ENCODE measurements at places on chromosomes 1 and 21.

DNA sequence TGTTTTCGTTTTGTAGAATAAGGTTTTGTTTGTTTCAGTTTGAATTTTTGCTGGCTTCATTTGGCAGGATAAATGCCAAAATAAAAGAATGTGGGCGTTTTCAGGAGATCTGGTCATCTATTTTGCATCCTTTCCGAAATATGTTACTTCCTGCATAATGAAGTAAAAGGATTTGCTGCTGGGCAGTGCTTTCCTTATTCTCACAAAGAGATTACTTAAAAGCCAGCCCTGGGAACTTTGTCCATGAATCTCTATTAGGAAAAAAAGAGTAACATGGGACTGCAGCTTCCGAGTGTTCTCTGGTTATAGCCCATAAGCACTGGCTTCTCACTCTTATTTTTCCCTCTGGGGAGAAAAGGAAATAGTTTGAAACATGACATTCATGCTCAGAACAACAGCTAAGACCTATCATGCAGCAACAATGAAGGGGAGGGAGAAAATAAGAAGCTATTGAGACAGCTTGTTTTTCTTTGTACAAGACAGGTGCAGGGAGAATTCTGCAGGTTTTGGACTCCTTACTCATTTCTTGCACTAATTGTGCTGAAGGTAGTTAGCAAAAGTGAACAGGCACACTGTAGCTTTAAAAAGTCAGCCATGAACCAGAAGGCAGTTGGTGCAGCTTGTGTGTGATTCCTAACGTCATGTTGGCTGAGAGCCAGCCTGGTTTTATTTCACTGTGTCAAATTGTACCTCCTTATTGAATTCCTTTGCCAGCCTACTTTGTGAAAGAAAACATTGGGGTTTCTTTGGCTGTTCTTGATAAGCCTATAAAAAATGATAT, at the start of gene SAMD13:
Gene SAMD13, plus strand, starts transcription at position 705 of the 781 bp plus-strand sequence. CDS start 1,527 bp downstream, outside the sequence.
- DNase-seq = no peak

- no peak for DNase-seq
These were observed 25.5 kb downstream of the ZC3H11B start for GRCh38 chr1:219587401-219587800.

DNA sequence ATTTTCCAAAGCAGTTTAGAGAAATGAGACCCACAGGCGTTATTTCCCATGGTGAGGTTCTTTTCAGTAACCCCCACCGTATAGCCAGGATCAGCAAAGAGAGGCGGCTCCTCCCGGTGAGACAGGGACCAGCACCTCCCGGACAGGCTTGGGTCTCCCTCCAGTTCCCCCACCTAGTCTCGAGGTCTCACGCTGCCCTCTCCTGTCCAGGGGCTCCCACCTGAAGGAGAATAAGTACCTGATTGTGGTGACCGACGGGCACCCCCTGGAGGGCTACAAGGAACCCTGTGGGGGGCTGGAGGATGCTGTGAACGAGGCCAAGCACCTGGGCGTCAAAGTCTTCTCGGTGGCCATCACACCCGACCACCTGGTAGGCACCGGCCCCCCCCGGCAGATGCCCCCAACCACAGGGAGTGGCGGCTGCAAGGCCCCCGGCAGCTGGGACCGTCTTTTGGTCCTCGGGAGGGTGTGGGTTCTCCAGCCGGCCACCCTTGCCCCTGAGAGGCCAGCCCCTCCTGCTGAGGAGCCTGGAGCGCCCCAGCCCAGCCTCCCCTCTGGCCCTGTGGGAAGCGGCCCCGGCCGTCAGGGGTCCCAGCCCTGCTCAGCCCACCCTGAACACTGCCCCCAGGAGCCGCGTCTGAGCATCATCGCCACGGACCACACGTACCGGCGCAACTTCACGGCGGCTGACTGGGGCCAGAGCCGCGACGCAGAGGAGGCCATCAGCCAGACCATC, 4.9 kb downstream of the COL6A1 start:
- no peak for DNase-seq

DNA sequence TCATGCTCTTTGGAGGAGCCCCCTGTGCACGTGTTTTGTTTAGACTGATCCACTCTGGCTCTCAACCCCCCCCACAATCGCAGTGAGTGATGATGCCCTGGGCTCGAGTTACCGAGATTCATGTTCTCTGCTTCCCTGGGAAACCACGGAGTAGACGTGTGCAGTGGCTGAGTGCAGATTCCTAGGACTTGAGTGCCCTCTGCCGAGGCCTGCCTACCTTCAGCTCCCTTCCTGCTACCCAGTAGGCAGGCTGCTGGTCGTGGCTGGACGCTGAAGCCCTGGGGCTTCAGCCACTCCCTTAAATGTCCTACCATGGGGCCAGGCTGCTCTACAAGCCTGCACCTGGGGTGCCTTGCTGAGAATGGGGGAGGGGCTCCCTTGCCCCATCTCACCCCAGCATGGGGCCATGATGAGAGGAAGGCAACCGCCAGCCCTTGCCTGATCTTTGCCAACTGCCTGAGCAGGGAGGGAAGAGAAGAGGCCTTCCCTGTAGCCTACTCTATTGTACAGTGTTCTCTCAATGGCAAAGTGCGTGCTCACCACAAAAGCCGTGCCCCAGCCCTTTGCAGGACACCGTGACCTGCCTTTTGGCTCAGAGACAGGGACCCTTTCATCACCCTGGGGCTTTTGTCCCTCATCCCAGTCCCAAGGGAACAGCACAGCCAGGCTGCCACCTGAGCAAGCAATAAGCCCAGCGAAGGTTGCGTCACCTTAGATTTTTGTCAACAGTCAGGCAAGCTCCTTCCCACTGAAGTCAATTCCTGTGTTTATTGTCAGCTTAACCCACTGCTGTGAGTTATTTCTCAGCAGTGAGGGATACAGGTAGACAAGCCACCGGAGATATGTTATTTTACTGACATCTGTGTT, 4.1 kb upstream of the GRIK3 start:
- no peak for DNase-seq

GRCh38 chr1:224545571-224545970, 70.5 kb upstream of the CNIH3 start:
- no peak for DNase-seq

DNA sequence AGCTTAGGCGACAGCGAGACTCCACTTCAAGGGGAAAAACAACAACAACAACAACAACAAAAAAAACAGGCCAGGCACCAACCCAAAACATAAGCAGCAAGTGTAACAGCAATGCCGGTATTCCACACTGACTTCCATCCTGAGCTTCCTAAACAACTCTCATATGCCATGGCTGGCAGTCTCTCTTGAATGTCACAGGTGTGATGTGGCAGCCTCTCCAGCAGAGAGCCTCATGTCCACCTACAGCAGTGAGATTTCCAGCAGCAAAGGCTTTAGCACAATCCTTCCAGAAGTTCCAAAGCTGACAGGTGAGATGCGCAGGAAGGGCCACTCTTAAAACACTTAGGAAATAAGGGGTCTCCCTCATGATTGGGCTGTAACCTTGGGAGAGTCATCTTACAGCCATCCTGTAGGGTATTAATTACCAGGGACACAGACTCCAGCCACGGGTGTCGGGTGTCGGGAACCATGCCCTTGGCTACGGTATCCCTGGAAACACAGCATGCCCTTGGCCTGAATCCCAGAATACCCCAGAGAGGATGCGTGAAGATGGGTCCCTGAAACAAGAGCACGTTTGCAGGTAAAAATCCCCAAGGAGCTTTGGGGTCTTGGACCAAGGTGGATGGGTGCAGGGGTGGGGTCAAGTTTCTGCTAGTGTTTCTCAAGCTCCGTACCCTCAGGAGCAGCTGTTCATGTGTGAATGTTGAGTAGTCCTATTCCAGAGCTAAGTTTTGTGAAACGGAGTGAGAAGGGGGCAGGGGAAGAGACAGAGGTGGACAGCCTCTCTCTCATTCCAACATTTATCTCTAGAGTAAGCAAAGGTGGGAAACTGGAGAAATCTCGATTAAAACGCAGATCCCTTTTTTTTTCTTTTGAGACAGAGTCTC, 31.4 kb downstream of the CLSTN1 start:
- DNase-seq = no peak

- DNase-seq = no peak
These were observed 127.3 kb downstream of the SIK1 start for GRCh38 chr21:43299441-43300277.

- DNase-seq = no peak
These were observed 882 bp downstream of the VPS13D start for GRCh38 chr1:12230549-12231275.

GRCh38 chr1:205186191-205186590, 25.3 kb downstream of the DSTYK start:
- no peak for DNase-seq

DNA sequence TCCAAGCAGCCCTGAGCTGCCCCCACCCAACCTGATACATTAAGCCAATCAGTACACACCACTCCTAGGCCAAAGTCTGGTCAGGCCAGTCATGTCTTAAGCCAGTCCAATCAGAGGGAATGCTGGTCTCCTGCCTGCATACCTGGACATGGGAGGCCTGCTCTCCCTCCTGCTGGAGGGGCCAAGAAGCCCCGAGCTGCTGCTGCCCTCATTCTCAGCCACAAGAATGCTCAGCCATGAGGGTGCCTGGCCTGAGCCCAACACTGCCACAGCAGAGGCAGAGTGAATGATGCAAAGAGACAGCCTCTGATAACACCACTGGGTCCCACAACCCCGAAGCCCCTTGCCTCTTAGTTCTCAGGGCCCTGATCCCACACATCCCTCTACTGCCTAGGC, 23.0 kb downstream of the CHD5 start:
- DNase-seq = no peak

DNA sequence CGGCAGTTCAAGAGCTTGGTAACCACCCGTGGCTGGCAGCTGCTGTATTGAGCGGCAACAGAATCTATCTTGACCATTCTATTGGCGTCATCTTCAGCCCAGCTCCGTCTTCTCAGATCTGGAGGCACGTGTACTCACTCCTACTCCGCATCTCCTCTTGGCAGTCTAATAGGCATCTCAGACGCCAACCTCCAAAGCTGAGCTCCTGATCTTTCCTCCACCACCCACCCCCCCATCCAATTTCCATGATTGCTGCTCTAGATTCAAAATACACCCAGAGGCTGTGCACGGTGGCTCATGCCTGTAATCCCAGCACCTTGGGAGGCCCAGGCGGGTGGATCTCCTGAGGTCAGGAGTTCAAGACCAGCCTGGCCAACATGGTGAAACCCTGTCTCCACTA, 84.6 kb upstream of the CASZ1 start:
- no peak for DNase-seq

GRCh38 chr1:109786112-109786480, 22.4 kb upstream of the EPS8L3 start:
- no peak for DNase-seq

- no peak for DNase-seq
These were observed 23.8 kb upstream of the KCNA10 start for GRCh38 chr1:110542725-110543124.

- no peak for DNase-seq
These were observed 80.5 kb downstream of the VCAM1 start for GRCh38 chr1:100799954-100800612.

GRCh38 chr1:114545796-114546195, 34.8 kb upstream of the TRIM33 start:
- no peak for DNase-seq

- DNase-seq = no peak
These were observed 120.1 kb upstream of the SGIP1 start for GRCh38 chr1:66413838-66414175.

DNA sequence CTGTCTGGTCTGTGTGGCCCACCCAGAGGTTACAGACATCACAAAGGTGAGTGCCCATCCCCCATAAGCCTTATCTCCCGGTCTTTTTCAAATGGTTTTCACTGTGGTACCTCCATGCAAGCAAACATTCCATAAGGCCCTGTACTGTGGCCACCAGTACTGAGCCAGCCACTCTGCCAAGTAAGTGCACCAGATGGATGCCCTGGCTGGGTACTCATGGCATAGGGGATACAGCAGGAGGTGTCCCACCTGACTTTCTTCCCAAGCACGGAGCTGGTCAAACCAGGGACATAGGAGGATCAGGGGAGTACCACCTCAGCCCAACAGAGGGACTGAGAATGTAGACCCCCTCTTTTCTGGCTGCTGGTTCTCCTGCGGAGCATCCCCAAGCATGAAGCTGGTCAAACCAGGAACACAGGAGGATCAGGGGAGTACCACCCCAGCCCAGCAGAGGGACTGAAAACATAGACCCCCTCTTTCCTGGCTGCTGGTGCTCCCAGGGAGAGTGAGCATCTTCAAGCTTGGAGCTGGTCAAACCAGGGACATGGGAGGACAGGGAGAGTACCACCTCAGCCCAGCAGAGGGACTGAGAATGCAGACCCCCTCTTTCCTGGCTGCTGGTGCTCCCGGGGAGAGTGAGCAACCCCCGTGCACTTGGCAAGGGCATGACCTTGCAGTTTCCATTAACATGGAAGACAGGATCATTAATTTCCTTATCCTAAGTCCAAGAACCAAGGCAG, 81.8 kb upstream of the KLHDC7A start:
- no peak for DNase-seq

- DNase-seq = no peak
These were observed 4.2 kb upstream of the GNL2 start for GRCh38 chr1:37599940-37600339.

- peak; percentile 29 for DNase-seq
These were observed 135.5 kb downstream of the HIVEP3 start for GRCh38 chr1:41783189-41783639.

DNA sequence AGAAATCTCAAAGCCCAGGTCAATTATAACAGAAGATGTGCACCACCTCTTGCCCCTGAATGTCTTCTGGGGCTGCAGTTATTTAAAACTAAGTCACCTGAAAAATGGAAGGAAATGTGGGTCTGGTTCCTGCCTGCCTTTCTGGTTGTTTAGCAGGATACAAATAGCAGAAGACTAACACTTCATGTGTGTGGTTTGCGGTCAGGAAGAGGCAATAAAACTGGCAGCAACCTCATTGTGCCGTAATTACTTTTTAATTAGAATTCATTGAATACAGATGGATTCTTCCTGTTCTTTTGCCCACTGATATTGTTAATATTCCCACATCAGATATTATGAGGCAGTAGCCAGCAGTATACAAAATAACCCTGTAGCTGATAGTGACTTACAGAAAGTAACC, 345.7 kb downstream of the ZNF326 start:
- no peak for DNase-seq

- no peak for DNase-seq
These were observed 6.5 kb downstream of the RPS6KA1 start for GRCh38 chr1:26536081-26536480.

DNA sequence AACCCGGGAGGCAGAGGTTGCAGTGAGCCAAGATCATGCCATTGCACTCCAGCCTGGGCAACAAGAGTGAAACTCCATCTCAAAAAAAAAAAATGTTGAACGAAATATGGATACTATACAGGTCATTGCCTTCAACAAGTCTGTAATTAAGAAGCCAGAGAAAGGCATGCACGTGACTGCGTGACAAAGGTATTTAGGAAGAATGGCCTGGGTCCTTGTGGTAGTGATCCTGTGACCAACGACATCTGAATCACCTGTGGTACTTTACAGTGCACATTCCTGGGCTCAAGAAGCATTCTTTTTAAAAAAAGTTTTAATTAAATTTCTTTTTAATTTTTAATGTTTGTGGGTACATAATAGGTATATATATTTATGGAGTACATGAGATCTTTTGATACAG, 115.0 kb downstream of the GREM2 start:
- DNase-seq = no peak

- DNase-seq = no peak
These were observed 98.3 kb downstream of the COQ8A start for GRCh38 chr1:227038401-227038800.

- no peak for DNase-seq
These were observed 55.2 kb downstream of the RNF220 start for GRCh38 chr1:44460107-44460882.

GRCh38 chr1:57600424-57600823, 176.6 kb upstream of the DAB1 start:
- DNase-seq = no peak

Data from stimulated activated CD4-positive, alpha-beta T cell treated with anti-CD3 and anti-CD28 coated beads, Interleukin-1b, Interleukin-23, amount 100 ng/mL, for 4 hours (primary cell).